ENCODE measurements at places on chromosomes 16 and 17.

GRCh38 chr16:46620266-46621005, 743 bp downstream of the SHCBP1 start:
- DNase-seq, result no peak

DNA sequence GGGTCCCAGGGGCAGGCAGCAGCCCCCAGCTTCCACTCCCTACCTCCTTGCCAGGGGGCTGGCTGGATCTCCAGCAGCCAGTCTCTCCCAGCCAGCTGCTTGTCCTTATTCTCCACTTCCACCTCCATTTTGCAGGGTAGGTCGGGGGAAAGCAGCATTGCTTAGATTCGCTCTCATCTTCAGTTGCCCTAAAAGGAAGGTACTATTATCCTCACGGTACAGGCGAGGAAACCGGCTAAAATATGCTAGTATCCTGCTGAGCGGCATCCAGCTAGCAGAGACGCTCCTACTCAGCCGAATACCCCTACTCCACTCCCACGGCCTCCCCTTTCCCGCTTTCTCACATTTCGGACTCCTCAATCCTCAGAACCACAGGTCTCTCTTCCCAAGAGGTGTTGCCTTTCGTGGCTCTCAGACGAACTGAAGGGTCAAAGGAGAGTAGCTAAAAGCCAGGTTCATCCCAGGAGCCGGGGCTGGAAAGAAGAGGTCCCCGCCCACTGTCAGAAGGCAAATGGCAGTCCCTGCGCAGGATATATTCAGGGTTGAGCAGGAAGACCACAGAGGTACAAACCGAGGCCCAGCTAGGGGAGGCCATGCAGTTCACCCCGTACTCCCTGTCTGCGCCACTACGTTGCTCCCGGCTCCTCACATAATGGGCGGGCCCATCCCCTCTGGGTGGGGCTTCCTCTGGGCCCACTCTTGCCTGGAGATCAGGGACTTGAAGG, 1.7 kb upstream of the RAB11FIP4 start:
- no peak for DNase-seq

DNA sequence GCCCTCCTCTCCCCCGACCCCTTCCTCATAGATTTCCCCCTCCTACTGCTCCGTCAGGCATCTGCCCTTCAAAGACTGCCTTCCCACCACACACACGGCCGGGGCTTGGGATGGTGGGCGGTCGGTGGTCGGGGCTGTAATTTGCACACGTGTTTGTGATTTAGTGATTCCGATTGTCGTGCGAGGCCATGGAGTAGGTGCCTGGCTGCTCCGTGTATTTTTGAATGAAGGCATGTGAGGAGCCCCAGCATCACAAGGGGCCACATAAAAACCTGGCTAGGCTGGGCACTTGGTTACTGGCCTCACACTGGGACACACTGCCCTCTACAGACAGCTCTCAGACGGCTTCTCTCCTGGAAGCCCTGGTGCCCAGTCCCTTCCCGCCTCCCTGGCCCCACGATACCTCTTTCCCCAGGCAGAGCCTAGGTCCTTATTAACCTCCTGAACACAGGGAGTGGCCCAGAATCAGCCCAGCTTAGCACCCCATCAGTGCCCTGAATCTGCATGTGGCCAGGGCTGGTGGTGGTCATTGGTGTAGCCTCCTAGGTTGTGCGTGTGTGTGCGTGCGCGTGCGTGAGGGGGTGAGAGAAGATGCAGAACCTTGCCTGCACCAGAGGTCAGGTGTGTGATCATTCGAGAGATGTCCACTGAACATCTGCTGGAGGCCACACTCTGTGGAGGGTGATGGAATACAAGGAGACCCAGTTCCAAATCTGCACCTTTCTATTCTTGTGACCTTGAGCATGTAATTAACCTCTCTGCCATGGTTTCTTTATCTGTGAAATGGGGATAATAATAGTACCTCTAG, 1.3 kb upstream of the SOCS1 start:
- DNase-seq, result peak; percentile 80

GRCh38 chr17:77186141-77186604, 45.4 kb downstream of the SEC14L1 start:
- DNase-seq, result no peak

DNA sequence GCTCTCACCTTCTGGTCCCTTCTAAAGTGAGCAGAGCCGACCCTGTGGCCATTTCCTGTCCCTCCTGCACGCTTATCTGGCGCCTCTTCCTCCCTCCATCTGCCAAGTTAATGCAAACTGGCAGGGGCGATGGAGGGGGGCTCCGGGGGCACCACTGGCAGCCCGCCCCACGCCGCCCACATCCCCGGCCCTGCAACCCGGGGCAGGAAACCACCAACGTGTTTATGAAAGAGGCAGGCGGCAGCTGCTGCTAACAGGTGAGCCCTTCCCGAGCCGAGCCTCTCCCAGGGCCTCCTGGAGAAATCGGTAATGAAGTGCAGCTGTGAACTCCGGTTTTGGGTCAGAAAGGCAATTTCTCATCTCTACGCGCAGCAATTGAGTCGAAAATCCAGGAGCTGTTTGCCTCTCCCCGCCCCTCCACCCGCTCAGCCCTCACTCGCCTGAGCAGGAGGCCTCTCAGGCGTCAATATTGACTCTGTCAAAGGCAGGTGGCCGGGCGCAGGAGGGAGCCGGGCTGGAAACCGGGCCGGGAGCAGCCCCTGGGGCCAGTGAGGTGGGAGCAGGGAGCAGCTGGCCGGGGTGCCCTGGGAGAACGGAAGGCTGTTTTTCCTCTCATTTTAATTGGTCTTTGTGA, 164.4 kb upstream of the GSE1 start:
- peak; percentile 73 for DNase-seq

DNA sequence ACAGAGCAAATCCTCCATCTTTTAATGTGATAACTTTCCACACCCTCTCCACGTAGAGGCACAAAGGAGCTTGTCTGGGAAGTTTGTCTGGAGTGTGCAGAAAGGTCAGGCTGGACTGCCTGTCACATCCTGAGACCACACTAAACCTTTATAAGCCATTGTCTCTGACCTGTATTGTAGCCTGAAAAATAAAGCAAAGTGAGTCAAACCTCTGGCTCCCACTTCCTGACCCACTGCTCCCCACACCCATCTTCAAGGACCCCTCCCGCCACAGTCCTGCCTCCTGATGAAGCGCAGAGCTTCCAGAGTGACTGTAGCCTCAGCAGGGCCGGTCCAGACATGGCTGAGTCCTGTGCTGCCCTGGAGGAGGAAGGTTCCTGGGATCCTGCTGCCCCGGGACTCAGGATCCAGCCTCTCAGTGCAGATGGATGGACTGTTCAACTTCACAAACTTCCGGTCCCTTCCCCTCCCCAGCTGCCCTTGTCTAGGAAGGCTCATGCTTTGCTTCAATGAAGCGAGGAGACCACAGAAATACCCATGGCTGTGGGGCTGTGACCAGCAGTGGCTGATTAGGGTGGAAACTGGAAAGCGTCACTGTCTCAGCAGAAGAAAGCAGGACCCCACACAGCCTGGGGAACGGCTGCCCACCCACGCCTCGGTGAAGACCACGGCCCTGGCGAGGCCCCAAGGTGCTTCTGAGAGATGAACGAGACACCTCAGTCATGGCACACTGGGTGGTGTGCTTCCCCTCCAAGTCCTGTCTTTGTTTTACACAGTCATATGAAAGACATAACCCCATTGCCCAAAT, 30.9 kb upstream of the CLEC18B start:
- no peak for DNase-seq

DNA sequence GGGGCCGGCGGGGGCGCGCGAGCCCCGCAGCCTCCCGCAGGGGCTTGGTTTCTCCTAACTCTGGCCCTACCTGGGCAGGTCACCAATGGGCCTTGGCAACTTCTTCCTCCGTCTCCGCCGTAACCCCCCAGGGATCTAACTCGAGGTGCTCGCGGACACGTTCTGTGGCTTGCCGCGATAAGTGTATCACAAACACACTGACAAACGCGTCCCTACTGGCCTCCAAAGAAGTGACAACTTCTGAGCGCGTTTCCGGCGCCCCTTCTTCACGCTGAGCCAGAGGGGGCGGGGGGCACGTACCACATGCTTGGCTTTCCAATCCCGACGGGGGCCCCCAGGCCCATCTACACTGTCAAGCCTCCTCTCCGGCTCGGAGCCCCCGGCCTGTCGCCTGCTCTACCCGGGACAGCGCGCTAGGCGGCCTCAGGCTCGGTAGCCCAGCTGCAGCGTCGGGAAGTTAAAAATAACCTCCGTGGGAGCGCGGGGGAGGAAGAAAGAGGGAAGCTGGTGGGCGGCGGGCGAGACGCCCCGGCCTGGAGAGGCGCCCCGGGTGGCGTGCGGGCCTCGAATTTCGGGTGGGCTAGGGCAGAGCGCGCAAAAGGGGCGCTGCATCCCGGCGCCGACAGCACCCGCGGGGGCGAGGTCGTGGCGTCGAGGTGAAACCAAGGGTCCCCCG, 725 bp upstream of the SPHK1 start:
- peak; percentile 67 for DNase-seq

- DNase-seq, result no peak
Measured at GRCh38 chr17:693791-694638, 20.6 kb downstream of the VPS53 start.

GRCh38 chr17:67359960-67360791, 6.2 kb downstream of the PSMD12 start:
- DNase-seq, result no peak

- DNase-seq, result no peak
Measured at GRCh38 chr16:89770367-89770766, 46.1 kb downstream of the FANCA start.

- peak; percentile 58 for DNase-seq
Measured at GRCh38 chr16:66900721-66901441, 17.8 kb downstream of the CDH16 start.

DNA sequence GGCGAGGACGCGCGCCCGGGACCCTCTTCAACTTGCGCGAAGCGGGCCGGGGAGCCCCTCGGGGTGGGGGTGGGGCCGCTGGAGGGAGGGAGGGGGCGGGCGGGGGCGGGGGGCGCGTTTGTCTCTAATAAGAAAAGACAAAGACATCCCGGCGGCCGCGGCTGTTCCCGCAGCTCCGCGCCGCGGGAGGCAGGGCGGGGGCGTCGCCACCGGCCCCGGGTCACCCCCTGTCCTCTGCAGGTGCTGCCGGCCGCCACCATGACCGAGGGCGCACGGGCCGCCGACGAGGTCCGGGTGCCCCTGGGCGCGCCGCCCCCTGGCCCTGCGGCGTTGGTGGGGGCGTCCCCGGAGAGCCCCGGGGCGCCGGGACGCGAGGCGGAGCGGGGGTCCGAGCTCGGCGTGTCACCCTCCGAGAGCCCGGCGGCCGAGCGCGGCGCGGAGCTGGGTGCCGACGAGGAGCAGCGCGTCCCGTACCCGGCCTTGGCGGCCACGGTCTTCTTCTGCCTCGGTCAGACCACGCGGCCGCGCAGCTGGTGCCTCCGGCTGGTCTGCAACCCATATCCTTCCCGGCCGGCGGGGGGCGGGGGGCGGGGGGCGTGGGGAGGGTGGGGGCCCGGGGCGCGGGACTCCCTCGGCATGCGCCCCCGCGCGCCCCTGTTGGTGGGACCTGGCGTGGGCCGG, 714 bp downstream of the CACNA1H start:
- no peak for DNase-seq

GRCh38 chr17:44257815-44258760, 9.8 kb downstream of the SLC4A1 start:
- DNase-seq, result no peak

DNA sequence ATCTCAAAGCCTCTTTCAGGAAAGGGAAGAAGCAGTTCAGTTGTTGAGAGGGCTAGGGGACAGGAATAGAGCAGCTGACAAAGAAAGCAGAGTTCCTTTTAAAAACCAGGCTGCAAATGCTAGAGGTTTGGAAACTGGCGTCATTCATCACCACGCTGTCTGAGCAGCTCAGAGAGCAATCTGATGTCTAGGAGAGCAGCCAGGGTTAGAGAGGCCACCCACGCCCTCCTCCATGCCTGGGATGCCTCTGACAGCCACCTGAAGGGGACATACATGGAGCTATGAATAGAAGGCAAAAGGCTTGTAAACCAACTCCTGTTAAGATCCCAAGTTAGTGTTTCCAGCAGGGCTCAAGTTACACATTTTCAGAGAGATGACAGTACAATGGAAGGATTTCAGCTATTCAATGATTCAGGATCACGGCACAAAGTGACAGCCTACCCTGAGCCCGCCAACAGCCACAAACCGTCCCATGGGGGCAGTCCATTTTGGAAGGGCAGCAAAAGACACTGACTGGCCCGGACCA, 12.4 kb downstream of the RAB5C start:
- DNase-seq, result no peak

- DNase-seq, result no peak
Measured at GRCh38 chr16:56354746-56355145, 70.6 kb downstream of the AMFR start.

GRCh38 chr17:76671912-76672262, 28.3 kb upstream of the ST6GALNAC1 start:
- DNase-seq, result no peak

DNA sequence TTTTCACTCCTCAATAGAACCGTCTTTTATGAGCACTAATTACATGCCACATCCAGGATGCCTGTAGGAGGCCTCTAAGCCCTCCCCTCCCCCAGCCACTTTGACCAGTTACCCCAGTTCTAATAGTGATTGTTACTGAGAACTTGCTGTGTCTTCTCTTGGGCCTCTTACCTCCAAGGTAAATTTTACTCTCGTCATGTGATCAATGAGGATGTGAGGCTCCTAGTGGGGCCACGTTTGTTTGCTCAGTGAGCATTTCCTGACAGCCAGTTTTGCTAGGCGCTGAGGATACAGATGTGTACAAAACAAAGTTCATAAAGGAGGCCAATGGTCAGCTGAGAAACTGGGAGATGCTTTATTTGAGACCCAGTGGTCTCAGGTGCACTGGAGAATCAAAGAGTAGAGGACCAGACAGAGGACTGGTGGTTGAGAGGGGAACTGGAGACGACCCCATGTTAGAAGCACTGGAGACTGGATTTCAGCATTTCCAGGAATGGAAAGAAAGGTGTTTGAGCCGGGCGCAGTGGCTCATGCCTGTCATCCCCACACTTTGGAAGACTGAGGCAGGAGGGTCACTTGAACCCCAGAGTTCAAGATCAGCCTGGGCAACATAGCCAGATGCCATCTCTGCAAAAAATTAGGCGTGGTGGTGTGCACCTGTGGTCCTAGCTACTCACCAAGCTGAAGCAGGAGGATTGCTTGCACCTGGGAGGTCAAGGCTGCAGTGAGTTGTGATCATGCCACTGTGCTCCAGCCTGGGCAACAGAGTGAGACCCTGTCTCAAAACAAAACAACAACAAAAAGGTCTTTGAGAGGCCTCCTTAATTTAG, 2.6 kb downstream of the ATP2C2 start:
- peak; percentile 55 for DNase-seq

DNA sequence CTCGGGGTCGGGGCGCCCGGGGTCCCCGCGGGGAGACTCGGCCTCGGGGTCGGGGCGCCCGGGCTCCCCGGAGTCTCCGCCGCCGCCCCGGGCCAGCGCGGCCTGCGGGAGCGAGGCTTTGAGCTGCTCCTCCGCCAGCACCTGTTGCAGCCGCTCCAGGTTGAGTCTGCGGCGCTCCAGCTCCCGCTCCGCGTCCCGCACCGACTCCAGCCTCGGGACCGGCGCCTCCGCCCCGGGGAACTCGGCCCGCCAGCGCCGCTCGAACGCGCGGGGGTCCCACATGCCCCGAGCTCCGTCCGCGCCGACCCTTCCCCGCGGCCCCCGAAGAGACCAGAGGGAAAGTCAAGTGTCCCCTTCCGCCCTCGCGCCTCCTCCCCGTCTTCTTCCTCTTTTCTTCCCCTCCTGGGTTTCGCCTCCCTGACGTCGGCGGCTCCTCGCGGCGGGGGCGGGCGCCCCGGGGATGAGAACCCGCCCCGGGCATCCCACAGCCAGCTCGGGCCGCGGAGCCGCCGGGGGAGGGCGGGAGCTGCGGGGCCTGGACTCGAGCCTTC, 40.8 kb upstream of the BHLHA9 start:
- peak; percentile 88 for DNase-seq

Data from mucosa of descending colon (tissue), 3 donors.